ENCODE measurements at places on chromosomes 12 and 14. TPM values are rescaled to one million over a fixed set of nuclear protein-coding genes. Genes with fewer than 3 reads are reported as not detected.

GRCh38 chr14:67733616-67734015 is 31.9 kb downstream of the RDH12 start:
- H3K36me3 ChIP-seq, result no peaks in the 10 kb centered on the region
- no peak for DNase-seq
- peaks cover 28% of the 10 kb centered on the region for H3K4me1 ChIP-seq
- H3K27me3 ChIP-seq, result no peaks in the 10 kb centered on the region
- H3K27ac ChIP-seq, result no peak overlapping the region
- no peak overlapping the region for H3K4me3 ChIP-seq

- H3K27ac ChIP-seq, result no peak overlapping the region
- DNase-seq, result no peak
- no peaks in the 10 kb centered on the region for H3K4me1 ChIP-seq
- no peaks in the 10 kb centered on the region for H3K27me3 ChIP-seq
- H3K36me3 ChIP-seq, result no peaks in the 10 kb centered on the region
Measured at GRCh38 chr12:119964123-119964522, 24.9 kb upstream of the BICDL1 start.

DNA sequence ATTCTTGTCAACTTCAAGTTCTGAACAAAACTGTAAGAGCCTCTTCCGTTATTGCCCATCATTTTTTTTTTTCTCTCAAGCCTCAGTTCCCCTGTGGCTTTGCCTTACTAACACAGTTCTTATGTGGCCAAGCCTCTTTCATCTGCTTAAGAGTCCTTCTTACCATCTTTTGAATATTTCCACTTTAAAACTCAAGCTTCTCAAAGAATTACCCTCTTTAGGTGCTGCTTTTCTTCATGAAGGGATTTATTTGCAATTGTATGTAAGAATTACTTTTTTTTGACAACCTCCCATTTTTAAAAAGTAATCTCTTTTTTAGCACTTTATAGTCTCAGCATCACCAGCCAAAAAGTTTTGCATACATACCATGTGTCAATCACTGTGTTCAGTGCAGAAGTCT is 240.2 kb upstream of the RMST start:
- no peaks in the 10 kb centered on the region for H3K4me1 ChIP-seq
- no peak overlapping the region for H3K4me3 ChIP-seq
- no peaks in the 10 kb centered on the region for H3K27me3 ChIP-seq

- peak; percentile 14 for DNase-seq
- peaks cover 78% of the 10 kb centered on the region for H3K4me1 ChIP-seq
- H3K4me3 ChIP-seq, result no peak overlapping the region
- peak overlapping the region; percentile 82 for H3K27ac ChIP-seq
- H3K27me3 ChIP-seq, result no peaks in the 10 kb centered on the region
Measured at GRCh38 chr12:53064613-53065436, 14.4 kb downstream of the SPRYD3 start.

- H3K36me3 ChIP-seq, result peaks cover 6% of the 10 kb centered on the region
- H3K27ac ChIP-seq, result no peak overlapping the region
- H3K4me3 ChIP-seq, result no peak overlapping the region
- H3K27me3 ChIP-seq, result no peaks in the 10 kb centered on the region
- no peaks in the 10 kb centered on the region for H3K4me1 ChIP-seq
Measured at GRCh38 chr14:63383776-63384367, 65.1 kb upstream of the GPHB5 start.

- no peaks in the 10 kb centered on the region for H3K27me3 ChIP-seq
- H3K27ac ChIP-seq, result no peak overlapping the region
- no peaks in the 10 kb centered on the region for H3K4me1 ChIP-seq
- no peak for DNase-seq
- no peak overlapping the region for H3K4me3 ChIP-seq
Measured at GRCh38 chr14:34426313-34427295, 35.4 kb downstream of the SPTSSA start.

GRCh38 chr14:102177161-102177560 is 37.5 kb downstream of the WDR20 start:
- no peaks in the 10 kb centered on the region for H3K36me3 ChIP-seq
- no peak overlapping the region for H3K4me3 ChIP-seq
- no peak overlapping the region for H3K27ac ChIP-seq
- no peak for DNase-seq
- peaks cover 20% of the 10 kb centered on the region for H3K4me1 ChIP-seq

GRCh38 chr14:22981090-22981875 is 1.1 kb downstream of the AJUBA start:
- H3K36me3 ChIP-seq, result no peaks in the 10 kb centered on the region
- peaks cover 8% of the 10 kb centered on the region for H3K4me1 ChIP-seq
- H3K4me3 ChIP-seq, result peak overlapping the region; percentile 75
- peak; percentile 25 for DNase-seq
- no peaks in the 10 kb centered on the region for H3K27me3 ChIP-seq

DNA sequence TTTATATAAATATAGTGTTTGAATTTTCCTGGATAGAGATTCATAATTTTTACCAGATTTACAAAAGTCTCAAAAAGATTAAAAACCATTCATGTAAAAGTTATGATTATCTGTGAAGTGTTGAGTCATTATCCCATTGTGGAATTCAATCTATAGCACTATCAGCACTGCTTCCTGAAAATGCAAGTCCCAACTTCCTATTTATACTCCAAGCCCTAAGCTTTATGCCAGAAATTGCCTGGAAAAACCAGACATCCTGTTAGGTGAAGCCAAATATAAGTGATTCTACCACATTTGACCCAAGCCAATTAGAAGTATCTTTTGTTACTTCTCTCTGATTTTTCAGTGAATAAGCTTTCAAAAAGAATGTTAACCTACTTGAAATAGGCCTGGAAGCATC is 129.1 kb downstream of the GPR135 start:
- H3K4me3 ChIP-seq, result no peak overlapping the region
- H3K4me1 ChIP-seq, result peaks cover 21% of the 10 kb centered on the region
- H3K27ac ChIP-seq, result peak overlapping the region; percentile 69

- DNase-seq, result no peak
- H3K4me1 ChIP-seq, result no peaks in the 10 kb centered on the region
- no peaks in the 10 kb centered on the region for H3K27me3 ChIP-seq
- no peak overlapping the region for H3K27ac ChIP-seq
- no peak overlapping the region for H3K4me3 ChIP-seq
- no peaks in the 10 kb centered on the region for H3K36me3 ChIP-seq
Measured at GRCh38 chr14:59120921-59121320, 67.5 kb upstream of the DAAM1 start.

- H3K4me3 ChIP-seq, result no peak overlapping the region
- H3K27ac ChIP-seq, result no peak overlapping the region
- DNase-seq, result no peak
- H3K36me3 ChIP-seq, result no peaks in the 10 kb centered on the region
- no peaks in the 10 kb centered on the region for H3K27me3 ChIP-seq
- no peaks in the 10 kb centered on the region for H3K4me1 ChIP-seq
Measured at GRCh38 chr12:89472508-89472907, 52.1 kb downstream of the GALNT4 start.

DNA sequence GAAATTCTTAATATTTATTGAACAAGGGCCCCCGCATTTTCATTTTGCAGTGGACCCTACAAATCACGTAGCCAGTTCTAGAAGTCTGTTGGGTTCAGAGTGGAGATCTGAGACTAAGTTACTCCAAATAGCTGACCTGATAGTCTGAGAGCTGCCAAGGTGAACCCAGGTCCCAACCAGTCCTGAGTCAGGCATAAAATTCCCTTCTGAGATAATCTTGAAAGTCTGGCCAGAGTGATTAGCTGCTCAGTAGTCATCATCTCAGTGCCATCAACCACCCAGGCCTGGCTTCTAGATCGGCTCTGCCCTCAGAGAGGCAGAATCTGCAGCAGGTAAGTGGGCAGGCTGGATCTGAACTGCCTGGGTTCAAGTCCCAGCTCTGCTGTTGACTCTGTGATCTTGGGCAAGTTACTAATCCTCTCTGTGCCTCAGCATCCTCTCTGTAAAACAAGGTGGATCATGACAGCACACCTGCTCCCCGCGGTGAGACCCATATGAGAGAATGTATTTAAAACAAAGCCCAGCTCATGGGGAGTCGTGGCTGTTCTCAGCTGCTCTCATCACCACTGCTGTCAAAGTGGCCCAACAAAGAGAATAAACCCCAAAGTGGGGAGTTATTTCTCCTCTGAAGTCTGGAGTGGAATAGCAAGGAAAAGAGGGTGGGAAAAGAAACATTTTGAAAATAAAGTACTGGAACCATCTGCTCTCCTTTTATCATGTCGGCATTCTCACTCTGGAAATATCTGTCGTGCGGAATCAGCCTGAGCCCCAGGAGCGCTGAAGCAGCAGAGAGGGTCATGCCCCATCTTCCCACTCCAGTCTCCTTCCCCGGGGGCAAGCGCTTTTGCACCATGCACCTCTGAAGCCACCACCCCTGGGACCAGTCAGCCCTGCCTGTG is 193.3 kb downstream of the DPF3 start:
- H3K36me3 ChIP-seq, result no peaks in the 10 kb centered on the region
- peak overlapping the region; percentile 5 for H3K27ac ChIP-seq
- peaks cover 13% of the 10 kb centered on the region for H3K4me1 ChIP-seq

DNA sequence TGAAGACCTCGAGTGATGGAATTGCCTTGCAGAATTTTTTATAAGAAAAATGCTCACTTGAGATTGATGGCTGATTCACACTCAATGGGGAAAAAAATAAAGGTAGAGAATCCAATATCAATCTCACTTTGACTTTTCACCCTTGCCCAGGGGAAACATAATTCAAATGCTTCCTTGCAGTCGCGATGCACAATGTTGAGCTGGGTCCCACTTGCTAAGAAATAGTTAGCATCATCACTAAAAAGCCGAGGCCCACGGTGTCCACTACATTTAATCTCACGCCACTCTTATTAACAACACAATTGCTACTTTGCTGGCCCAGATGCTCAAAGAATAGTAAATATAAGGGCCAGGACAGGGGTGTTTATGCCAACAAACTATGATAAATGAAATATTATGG is 223.4 kb downstream of the SPTSSA start:
- H3K27ac ChIP-seq, result no peak overlapping the region
- no peaks in the 10 kb centered on the region for H3K36me3 ChIP-seq

DNA sequence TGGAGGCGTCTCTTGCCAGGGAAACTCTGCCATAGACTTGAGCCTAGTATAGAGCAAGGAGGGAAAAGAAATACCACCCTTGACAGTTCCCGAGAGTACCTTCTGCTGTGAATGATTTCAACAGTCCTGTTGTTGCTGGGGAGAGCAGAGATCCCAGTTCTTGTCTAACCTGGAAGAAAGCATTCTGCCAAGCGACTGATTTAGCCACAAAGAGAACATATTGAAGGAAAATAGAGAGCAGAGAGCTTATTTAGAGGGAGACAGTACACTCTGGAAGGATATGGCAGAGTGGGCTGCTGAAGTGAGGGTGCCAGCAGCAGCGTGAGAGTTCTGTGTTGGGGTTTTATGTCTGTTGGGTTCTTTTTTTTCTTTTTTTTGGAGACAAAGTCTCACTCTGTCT is 966.9 kb upstream of the TMEM132C start:
- H3K4me1 ChIP-seq, result no peaks in the 10 kb centered on the region
- DNase-seq, result no peak
- peaks cover 19% of the 10 kb centered on the region for H3K27me3 ChIP-seq
- no peaks in the 10 kb centered on the region for H3K36me3 ChIP-seq

DNA sequence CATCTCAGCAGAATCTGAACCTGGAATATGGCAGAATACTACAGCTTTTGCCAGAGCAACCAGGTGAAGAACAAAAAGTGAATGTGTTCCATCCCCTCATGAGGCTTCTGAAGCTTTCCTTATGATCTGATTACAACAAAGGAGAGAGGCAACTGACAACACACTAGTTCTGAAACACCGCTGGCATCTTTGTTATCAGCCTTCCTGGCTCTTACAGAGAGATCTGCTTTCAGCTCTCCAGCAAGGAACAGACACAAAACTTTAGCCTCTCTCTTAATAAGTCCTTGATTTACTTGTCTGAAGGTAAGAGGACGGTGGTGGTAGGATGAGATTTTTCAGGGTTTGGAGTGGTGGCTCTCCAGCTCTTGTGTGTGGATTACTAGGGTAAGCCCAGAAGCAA is 227.0 kb downstream of the PPM1H start:
- no peaks in the 10 kb centered on the region for H3K36me3 ChIP-seq
- H3K4me1 ChIP-seq, result peaks cover 16% of the 10 kb centered on the region
- H3K27me3 ChIP-seq, result no peaks in the 10 kb centered on the region

- no peak for DNase-seq
- H3K27ac ChIP-seq, result no peak overlapping the region
- no peak overlapping the region for H3K4me3 ChIP-seq
- H3K4me1 ChIP-seq, result no peaks in the 10 kb centered on the region
- H3K36me3 ChIP-seq, result no peaks in the 10 kb centered on the region
- no peaks in the 10 kb centered on the region for H3K27me3 ChIP-seq
Measured at GRCh38 chr12:121167232-121167820, 34.6 kb downstream of the P2RX7 start.

- H3K27me3 ChIP-seq, result no peaks in the 10 kb centered on the region
- peak overlapping the region; percentile 80 for H3K27ac ChIP-seq
- peaks cover 10% of the 10 kb centered on the region for H3K4me1 ChIP-seq
Measured at GRCh38 chr14:77593501-77593961, 22.9 kb downstream of the SPTLC2 start.

- DNase-seq, result no peak
- no peaks in the 10 kb centered on the region for H3K27me3 ChIP-seq
- H3K36me3 ChIP-seq, result no peaks in the 10 kb centered on the region
- no peak overlapping the region for H3K4me3 ChIP-seq
- H3K4me1 ChIP-seq, result peaks cover 28% of the 10 kb centered on the region
Measured at GRCh38 chr14:74979029-74979428, 23.6 kb upstream of the PGF start.

- H3K4me1 ChIP-seq, result peaks cover 98% of the 10 kb centered on the region
- H3K27ac ChIP-seq, result peak overlapping the region; percentile 92
- H3K36me3 ChIP-seq, result no peaks in the 10 kb centered on the region
- DNase-seq, result peak; percentile 77
- no peaks in the 10 kb centered on the region for H3K27me3 ChIP-seq
Measured at GRCh38 chr14:55102141-55102621, 26.9 kb upstream of the LGALS3 start.

DNA sequence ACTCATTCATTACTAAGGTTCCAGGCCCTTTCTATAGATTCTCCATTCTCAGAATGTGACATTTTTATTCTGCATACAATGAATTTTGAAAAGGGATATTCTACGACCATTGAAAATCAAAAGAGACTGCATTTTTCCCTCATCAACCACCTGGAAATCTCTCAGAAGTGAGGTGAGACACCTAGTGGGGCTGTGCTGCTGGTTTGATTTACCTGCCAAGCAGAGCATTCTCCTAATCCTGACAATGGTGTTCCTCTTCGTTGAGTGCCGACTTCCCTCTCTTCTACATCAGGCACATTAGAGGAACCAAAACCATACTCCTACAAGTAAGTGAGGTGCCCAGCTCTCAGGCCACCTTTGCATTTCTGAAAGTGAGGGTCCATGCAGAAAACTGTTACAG is 14.9 kb downstream of the CKB start:
- no peak overlapping the region for H3K4me3 ChIP-seq
- H3K4me1 ChIP-seq, result peaks cover 3% of the 10 kb centered on the region
- H3K27ac ChIP-seq, result no peak overlapping the region
- H3K36me3 ChIP-seq, result peaks cover 87% of the 10 kb centered on the region
- DNase-seq, result no peak
- no peaks in the 10 kb centered on the region for H3K27me3 ChIP-seq

GRCh38 chr12:93050026-93050747 is 121.1 kb upstream of the EEA1 start:
- H3K4me3 ChIP-seq, result no peak overlapping the region
- no peaks in the 10 kb centered on the region for H3K36me3 ChIP-seq
- no peaks in the 10 kb centered on the region for H3K27me3 ChIP-seq
- peaks cover 9% of the 10 kb centered on the region for H3K4me1 ChIP-seq

The ITGB7 gene
- total RNA-seq, result 1.3 TPM

The BICDL1 gene
- not detected for total RNA-seq

The SYCP3 gene
- total RNA-seq, result not detected

The HSPB8 gene
- 693 TPM for total RNA-seq

The RFX4 gene
- total RNA-seq, result 0.11 TPM

The TMPRSS12 gene
- total RNA-seq, result not detected

The OASL gene
- total RNA-seq, result 2.0 TPM

The FOXN4 gene
- total RNA-seq, result 0.07 TPM

The METTL17 gene
- 44.9 TPM for total RNA-seq

The KRT82 gene
- not detected for total RNA-seq

The SRSF9 gene
- 35.4 TPM for total RNA-seq

The DENND5B gene
- 50.2 TPM for total RNA-seq

The SMOC1 gene
- 1.3 TPM for total RNA-seq

The RTL1 gene
- not detected for total RNA-seq

The OTX2 gene
- not detected for total RNA-seq
